ENCODE measurements at places on chromosomes 12 and 14.
A peak's percentile ranks its signal among the peaks of the same experiment; 100 is the strongest.

DNA sequence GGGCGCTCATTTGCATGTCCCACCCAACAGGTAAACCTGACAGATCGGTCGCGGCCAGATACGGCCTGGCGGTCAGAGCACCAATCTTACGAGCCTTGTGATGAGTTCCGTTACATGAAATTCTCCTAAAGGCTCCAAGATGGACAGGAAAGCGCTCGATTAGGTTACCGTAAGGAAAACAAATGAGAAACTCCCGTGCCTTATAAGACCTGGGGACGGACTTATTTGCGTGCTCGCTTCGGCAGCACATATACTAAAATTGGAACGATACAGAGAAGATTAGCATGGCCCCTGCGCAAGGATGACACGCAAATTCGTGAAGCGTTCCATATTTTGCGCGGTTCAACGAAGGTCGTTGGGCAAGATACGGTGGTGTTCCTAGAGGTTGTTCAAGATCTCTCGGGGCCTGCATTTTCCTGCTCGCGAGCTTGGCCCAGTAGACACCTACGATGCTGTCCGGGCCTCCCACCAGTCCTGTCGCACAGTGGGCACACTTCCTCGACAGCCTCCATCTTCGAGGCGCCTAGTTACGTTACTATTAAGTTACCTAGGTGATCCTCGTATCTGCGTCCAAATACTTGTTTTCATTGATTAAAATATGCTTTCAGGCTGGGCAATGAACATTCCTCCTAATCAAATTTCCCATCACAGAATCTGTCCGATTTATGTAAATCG lies at the start of gene RNU6-7:
RNU6-7 (plus strand) TSS at position 230 of the 675 bp plus-strand sequence.
- DNase-seq, result peak; percentile 96

DNA sequence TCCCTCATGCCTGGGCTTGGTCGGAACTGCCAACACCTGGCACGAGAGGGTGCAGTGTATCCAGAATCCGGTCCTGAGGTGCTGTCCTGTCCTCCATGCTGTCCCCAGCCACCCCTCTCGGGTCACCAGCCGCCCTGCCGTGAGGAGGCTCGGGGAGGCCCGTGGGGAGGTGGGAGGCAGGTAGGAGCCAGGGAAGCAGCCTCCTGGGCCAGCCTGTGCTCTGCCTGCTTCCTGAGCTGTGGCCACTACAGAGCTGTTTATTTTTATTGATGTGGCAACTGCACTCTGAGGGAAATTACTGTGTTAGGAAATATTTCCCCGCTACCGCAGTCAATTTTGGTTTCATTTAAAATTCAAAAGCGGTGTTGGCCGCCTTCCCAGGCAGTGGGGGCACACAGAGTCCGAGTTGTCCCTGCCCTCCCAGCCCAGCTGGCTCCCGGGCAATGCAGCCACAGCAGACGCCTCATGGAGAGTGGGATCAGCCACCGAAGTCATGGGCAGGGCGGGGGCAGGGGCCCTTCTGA lies 18.3 kb downstream of the NOC4L start:
- no peak for DNase-seq

- no peak for DNase-seq
Observed at GRCh38 chr14:80005561-80005960, 205.7 kb downstream of the DIO2 start.

DNA sequence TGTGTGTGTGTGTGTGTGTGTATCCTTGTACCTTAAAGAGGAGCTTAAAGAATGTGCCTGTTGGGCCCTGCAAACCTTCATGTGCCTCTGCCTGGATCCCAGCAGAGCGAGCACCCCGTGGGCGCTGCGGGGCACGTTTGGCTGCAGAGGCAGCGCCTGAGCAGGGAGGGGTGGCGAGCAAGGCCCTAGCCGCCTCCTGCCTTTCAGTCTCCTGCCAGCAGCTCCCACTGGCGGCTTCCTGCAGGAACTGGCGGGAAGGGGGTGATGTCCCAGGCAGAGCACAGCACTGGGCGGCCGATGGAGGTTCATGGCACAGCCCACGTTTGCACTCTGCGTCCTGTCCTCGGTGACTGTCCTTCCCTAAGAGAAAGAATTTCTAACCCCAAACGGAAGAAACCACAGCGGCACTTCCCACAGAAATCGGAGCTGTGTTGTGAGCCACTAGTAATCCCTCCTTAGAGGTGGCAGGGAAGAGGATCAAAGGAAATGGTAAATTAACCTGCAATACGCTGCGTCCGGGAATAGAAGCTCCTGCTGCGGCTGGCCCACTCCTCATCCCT lies 19.8 kb downstream of the ZBTB42 start:
- peak; percentile 15 for DNase-seq

DNA sequence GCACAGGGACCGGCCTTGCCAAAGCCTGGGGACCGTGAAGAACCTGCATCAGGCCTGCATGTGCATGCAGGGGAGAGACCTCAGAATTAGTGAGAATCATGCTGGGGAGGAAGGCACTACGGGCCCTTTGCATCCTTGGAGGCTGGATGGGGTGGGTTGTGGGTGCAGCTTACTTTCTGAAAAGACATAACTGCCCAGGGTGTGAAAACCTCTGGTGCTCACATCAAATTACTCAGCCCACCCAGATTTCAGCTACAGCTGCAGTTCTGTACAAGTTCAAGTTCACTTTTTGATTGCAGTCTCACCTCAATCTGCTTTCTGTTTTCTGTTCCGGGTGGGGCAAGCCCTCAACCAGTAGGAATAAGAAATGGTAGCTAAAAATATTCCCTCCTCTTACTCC lies 130.6 kb downstream of the SLC15A4 start:
- no peak for DNase-seq

GRCh38 chr12:14284184-14284722 lies 81.2 kb upstream of the ATF7IP start:
- peak; percentile 75 for DNase-seq

GRCh38 chr14:31380106-31380505 lies 40.2 kb downstream of the HEATR5A start:
- no peak for DNase-seq

DNA sequence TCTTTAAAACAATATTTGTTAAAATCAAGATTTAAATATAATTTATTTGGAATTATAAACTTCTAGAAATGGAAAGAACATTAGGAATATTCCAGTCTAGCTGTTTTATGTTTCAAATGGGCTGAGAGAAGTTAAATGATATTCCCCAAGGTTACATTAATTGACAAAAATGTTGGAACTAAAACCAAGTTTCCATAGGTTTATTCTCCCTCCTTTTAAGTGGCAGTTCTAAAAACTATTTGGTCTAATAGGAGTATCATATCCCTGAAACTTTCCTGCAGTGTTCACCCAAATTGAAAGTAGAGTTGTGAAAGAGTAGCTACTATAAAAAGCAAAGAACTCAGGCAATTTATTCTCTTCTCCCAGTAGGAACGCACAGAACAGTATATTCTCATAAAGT lies 1185.5 kb downstream of the LRFN5 start:
- no peak for DNase-seq

DNA sequence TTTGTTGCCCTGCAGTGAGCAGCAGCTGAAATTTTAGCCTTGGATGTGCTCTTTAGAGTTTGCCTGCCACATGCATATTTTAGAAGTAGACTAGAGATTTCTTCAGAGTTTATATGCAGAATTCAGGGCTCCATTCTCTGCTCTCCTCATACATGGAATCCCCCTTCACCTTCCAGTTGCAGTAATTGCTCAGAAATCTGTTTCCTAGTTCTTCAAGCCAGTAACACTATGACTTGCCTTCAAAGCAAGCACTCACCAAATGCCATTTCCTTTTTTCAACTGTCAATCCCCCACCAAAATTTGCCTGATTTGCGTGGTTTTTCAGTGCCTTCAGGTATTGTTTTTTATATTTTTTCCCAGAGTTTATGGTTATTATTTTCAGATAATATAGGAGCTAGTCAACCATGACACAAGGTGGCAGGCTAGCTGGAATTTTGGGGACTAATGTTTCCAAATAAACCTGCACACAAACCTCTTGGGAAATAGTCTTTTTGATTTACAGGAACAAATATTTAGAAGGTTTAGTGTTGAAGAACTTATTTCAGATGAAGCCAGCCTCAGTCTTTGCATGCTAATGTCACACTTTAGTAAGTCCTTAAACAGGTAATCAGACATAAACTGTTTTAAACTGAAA lies 79.2 kb downstream of the ASCL1 start:
- DNase-seq, result no peak

GRCh38 chr12:130709971-130710732 lies 5.9 kb downstream of the RIMBP2 start:
- DNase-seq, result peak; percentile 7

DNA sequence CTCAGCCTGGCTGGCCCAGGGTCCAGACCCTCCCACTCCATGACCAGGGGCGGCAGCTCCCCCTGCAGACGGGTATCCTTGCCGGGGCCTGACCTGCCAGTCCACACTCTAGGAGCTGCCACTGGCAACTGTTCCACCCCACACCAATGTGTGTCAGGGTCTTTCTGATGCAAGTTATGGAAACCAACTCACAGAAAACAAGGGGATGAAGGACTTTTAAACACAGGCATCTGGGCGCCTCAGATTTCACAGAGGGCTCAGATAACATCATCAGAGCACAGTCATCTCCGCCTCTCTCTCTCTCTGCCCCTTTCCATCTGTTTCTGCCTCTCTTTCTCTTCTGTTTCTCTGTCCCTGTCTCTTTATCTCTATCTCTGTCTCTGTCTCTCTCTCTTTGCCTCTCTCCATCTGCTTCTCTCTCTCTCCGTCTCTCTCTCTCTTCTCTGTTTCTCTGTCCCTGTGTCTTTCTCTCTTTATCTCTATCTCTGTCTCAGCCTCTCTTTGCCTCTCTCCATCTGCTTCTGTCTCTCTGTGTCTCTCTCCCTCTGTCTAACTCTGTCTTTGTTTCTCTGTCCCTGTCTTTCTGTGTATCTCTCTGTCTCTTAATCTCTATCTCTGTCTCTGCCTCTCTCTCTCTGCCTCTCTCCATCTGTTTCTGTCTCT lies 67.4 kb upstream of the FBRSL1 start:
- no peak for DNase-seq

GRCh38 chr12:46926526-46926925 lies 100.7 kb upstream of the SLC38A4 start:
- no peak for DNase-seq

GRCh38 chr14:104187121-104187889 lies 48.9 kb downstream of the KIF26A start:
- no peak for DNase-seq

- peak; percentile 53 for DNase-seq
Observed at GRCh38 chr12:67426067-67426466, 156.9 kb downstream of the CAND1 start.

GRCh38 chr14:66434464-66434863 lies 51.7 kb upstream of the CCDC196 start:
- DNase-seq, result no peak

GRCh38 chr12:132275110-132275531 lies 54.3 kb downstream of the GALNT9 start:
- DNase-seq, result no peak

DNA sequence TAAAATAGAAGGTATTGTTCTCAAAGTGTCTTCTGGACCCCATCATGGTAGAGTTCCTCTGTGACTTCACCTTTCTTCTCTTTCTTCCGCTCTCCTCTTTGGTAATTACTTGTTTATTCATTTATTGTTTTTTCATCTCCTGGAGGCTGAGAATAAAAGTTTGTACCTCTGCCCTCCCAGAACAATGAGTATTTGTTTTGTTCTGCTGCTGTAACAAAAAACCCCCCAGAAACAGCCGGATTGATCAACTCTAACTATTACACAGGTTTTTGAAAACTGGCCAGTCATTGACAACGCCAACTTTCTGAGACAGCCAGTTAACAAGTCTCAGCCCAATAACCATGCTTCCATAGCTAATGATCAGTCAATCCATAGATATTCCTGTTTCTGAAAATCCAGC lies 8.2 kb upstream of the DICER1 start:
- no peak for DNase-seq

DNA sequence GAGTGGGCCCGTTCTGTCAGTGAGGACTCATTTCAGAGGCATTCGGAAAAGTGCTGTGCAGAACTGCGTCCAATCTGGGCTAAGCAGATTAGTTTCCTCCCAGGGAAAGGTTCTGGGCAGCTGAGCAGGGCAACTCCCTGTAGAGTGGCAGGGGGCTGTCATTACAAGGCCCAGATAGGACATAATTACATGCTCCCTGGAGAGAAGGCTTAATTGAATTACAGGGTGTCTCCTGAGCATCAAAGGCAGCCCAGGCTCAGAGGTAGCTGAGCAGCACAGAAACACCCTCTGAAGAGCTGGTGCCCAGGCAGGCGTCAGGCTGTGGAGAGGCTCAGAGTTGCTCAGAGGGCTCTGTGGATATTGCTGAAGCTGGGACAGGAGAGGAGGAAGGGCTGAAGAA lies 36.0 kb downstream of the SLC8A3 start:
- peak; percentile 95 for DNase-seq

GRCh38 chr14:21023174-21023573 lies 1.7 kb downstream of the NDRG2 start:
- no peak for DNase-seq

GRCh38 chr14:36510078-36510799 lies 9.8 kb downstream of the NKX2-1 start:
- DNase-seq, result peak; percentile 94

- no peak for DNase-seq
Observed at GRCh38 chr14:89304561-89304960, 112.5 kb downstream of the FOXN3 start.

GRCh38 chr14:58697930-58698642 lies 60.3 kb downstream of the DACT1 start:
- peak; percentile 58 for DNase-seq

DNA sequence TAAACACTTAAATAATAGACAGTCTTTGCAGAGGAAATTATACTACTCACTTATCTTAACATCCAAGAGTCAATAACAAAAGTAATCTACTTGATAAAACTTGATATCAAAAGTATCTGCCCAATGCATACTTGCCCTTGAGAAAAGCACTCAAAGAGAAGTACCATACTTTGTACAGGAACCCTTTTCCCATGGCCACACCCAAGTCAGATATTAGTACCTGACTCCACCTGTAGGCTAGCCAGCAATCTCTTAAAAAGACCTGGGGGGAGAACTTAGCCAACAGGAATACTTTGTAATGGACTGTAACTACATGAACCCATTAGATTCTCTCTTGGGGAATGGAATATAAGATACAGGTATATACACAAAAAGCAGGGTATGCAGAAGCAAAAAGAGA lies 99.6 kb upstream of the HECTD1 start:
- no peak for DNase-seq

GRCh38 chr12:108645686-108646599 lies 12.2 kb upstream of the SELPLG start:
- DNase-seq, result no peak

DNA sequence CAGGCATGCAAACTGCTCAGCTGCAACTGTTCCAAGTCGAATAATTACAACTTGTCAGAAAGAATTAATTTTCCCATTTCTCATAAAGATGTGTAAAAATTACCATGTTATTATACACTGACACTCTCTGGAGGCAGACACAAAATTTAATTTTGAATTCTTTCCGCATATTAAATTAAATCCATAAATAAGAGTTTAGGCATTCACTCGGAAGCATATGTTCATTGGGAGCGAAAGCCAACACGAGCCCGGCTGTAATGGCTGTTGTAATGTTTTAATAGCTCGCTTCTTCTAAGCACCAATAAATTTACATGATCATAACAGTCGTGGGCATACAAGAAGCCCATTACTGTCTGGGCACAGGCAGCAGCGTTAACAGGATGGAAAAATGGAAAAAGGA lies 189.6 kb upstream of the SOX5 start:
- no peak for DNase-seq

- peak; percentile 87 for DNase-seq
Observed at GRCh38 chr12:130555628-130556485, 160.2 kb downstream of the RIMBP2 start.

Measured in NCI-H1417 (cell line).